Stimulated activated CD8-positive, alpha-beta memory T cell treated with anti-CD3 and anti-CD28 coated beads, Interleukin-15, amount 100 ng/mL, for 24 hours (primary cell): ENCODE measurements at places on chromosomes 1 and 21.

- DNase-seq: no peak
Measured at GRCh38 chr1:200894712-200895442, at the start of gene INAVA. Gene INAVA (plus strand): TSS chr1:200894900. CDS start chr1:200898401, 3,501 bp downstream.

DNA sequence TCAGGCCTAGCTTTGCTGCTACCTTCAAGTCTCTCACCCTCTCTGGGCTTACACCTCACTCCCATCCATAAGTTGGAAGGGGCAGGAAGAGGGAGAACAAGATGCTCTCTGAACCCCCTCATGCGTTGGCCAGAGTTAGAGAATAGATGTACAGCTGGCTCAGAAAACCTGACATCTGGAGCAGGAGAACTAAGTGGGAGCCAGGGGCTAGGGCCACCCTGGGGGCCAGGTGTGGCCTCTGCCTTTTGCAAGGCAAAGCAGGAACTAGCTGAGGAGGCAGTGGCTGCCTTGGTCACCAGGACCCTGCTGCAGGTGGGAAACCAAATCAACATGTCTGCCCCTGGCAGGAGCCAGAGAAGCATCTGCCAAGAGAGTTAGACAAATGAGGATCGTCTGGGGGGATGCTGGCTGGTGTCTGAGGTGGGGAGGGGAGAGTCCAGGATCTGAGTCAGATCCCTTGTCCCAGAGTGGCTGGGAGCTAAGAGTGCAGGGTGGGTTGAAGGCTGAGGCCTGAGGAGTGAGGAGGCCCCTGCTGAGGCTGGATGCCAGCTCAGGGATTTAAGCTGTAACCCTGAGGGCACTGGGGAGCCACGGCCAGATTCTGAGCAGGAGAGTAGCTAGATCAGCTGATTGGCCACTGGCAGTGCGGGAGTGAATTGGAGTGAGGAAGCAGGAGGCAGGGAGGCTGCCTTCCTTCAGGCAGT lies 115.0 kb downstream of the EPHB2 start:
- no peak for DNase-seq

DNA sequence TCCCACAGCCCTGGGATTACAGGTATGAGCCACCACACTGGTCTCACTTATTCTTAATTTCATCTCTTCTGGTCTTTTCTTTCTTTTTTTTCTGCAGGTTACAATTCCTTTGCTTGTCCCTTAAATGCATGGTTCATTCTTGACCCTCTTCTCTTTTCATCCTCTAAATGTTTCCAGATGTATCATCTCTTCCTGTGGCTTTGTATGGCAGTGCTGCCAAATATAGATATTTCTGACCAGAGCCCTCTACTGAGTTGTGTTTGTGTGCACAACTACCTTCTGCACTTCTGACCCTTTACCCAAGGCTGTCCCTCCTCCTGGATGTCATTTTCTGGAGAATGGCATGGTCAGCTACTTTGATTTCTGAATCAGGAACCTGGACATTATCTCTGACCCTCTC lies 32.5 kb downstream of the OLFML3 start:
- DNase-seq: no peak

- no peak for DNase-seq
Measured at GRCh38 chr1:63663301-63663700, 70.1 kb downstream of the PGM1 start.

DNA sequence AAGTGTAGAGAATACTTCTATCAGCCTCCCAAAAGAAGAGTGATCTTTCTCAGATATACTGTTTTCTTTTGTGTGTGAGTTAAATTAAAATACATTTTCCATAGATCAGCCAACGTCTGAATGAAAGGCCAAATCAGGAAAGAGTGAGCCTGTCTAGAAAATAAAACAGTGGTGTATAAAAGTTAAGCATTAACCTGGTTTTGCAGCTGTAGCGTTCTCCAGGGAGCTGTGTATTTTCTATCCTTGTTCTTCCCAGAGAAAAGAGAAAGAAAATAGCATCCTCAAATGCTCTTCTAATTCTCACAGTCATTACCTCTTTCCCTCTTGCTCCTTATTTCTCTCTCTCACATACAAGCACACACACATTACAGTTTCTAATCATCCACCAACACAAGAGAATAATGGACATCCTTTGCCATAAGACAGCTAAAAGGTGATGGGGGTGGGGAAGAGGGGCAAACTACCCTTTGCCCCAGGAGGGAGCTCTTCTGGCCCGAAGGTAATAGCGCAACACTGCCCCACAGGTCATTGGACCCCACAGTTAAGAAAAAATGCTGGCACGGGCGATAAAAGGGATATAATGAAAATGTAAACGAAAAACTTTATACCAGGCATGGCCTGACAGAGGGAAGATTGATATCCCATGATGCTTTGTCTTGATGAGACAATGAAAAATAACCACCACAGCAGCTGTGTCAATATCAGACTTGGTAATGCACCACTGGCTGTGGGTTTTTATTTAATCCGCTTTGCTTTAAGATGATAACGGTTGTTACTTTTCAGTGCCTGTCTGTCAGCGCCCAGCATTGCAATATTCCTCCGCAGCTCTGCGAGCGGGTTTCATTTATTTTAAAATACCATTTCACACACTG lies 150.3 kb downstream of the NUF2 start:
- no peak for DNase-seq

DNA sequence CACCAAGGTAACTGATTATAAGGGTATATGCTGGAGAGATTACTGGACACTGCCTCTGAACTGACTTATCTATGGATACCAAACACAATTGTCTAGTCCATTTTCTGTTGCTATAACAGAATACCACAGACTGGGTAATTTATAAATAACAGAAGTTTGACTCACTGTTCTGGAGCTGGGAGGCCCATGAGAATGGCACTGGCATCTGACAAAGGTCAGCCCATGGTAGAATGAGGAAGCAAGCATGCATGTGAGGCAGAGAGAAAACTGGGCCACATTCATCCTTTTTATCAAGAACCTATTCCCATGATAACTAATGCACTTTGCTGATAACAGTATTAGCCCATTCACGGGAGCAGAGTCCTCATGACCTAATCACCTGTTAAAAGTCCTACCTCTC lies 37.4 kb downstream of the FCER1A start:
- no peak for DNase-seq
